ENCODE measurements at places on chromosomes 7 and 10.

GRCh38 chr7:22724861-22725260 is 2.1 kb upstream of the IL6 start:
- DNase-seq = no peak

DNA sequence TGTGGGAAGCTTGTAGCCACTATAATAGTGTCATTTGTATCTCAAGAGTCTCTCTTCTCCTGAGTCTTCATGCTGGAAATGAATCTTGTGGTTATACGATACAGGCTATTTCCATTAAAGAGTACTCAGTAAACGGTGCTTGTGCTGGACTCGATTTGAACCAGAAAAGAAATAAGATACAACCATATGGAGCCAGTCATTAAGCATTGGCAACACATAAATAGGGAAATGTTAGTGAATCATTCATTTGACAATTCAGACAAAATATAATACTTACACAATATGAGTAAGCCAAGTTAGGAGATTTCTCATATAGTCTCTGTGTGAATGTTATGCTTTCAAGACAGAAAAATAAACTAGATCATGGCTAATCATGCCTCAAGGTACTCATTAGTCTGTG is 356.8 kb downstream of the PLXDC2 start:
- DNase-seq = no peak

DNA sequence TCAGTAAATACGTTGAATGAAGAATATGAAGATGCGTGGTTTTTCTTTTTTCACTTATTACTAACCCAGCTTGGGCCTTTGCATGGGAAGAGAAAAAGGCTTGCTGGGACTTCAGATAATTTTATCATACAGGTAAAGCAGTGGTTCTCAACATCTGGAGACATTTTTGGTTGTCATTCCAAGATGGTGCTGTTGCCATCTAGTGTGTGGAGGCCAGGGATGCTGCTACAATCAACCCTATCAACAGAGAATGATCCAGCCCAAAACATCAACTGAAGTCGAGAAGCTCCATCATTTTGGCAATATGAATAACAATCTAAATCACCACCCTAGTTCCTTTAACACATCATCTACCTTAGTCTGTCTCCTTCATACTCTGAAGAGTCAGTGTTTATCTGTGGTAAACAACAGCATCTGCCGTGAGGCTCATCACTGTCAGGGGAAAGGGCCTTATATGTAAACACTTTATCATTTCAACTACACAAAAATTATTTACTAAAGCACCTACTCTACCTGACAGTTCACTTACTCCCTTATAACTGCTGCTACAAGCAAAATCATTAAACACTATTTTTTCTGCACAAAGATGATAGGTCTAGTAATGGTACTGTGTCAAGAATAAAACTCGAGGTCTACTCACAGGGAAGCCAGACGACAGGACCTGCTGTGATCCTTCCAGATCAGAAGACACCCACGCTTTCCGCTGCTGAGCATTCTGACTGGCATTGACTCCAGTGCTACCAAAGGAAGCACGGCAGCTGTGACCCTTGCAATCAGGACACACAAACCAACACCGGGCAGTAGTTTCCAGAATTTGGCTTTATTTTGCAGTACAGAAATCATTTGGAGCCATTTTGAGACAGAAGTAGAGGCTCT is 48.6 kb downstream of the GDI2 start:
- no peak for DNase-seq

GRCh38 chr10:352476-353235 is 217.4 kb downstream of the ZMYND11 start:
- DNase-seq = no peak

- DNase-seq = no peak
Observed at GRCh38 chr10:62585211-62585775, 211.1 kb downstream of the ZNF365 start.

DNA sequence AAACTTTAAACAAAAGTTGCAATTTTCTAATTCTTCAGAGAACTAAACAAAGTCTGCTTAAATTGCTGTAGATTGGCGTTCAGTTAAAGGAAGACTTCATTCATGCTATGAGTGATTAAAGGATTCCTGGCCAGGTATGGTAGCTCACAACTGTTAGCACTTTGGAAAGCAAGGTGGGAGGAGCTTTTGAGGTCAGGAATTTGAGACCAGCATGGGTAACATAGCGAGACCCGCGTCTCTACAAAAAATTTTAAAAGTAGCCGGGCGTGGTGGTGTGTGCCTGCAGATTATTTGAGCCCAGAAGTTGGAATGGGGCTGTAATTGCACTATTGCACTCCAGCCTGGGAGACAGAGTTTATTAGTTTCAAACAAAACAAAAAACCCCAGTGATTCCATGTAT is 13.5 kb upstream of the SCRN1 start:
- DNase-seq = no peak

DNA sequence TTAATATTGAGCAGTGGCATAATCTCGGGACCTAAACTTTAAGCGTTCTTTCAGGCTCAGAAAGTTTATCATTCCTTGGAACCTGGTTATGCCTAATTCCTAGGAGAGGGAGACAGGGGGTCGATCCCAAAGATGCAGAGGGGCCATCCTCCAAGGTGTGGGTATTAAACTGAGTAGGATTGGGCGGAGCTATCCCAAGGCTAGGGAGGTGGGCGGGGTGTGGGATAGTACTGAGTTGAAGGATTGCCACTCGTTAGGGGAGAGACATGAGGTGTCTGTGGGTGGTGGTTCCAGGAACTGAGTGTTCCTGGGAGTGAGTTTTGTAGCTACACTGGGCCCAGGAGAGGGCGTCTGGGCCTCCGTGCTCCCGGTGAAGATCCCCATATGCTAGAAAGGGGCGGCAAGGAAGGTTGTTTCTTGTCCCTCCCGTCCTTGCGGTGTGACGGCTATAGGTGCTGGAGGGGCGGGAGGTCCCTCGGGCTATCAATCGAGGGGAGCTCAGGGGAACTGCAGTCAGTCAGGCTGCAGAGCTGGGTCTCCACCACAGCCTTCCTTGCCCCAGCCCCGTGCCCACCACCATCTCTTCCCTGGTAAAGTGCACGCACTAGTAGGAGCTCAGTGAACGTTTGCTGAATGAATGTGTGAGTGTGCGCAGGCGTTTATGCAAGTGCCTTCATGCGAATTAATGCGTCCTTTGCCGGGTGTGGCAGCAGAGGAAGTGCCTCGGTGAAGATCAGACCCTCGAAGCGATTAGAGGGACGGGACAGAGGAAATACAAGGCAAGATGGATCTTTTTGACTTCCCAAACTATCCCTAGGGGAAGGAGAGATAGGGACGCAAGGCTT is 3.0 kb upstream of the HMX2 start:
- no peak for DNase-seq

- no peak for DNase-seq
Observed at GRCh38 chr10:102783568-102783967, 39.8 kb downstream of the WBP1L start.

DNA sequence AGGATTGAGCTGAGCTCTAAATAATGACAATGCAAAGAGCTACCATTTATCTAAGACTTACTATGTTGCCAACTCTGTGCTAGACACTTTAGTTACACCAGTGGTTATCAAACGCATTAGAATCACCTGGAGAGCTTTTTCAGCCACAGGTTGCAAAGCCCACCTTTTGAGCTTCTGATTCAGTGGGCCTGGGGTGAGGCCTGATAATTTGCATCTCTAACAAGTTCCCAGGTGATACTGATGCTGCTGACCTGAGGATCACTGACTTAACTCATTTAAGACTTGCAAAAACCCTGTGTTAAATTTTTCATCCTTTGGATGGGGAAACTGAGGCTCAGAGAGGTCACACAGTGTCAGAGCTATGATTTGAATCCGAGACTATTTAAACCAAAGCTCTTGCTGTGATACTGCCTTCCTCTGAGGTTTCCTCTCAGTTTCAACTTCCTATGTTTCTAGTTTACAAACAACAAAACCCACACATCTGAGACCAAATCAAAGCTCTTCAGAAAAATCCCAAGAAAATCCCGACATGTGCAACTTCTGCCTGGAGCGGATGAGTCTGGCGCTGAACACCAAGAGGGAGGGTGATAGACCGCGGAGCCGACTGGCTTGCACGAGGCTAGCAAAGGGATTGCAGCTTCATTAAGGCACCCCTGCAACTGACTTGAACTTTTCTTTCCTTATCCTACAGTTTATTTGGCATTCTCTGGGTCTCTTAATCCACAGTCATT is 124.9 kb downstream of the CYP26A1 start:
- DNase-seq = no peak

DNA sequence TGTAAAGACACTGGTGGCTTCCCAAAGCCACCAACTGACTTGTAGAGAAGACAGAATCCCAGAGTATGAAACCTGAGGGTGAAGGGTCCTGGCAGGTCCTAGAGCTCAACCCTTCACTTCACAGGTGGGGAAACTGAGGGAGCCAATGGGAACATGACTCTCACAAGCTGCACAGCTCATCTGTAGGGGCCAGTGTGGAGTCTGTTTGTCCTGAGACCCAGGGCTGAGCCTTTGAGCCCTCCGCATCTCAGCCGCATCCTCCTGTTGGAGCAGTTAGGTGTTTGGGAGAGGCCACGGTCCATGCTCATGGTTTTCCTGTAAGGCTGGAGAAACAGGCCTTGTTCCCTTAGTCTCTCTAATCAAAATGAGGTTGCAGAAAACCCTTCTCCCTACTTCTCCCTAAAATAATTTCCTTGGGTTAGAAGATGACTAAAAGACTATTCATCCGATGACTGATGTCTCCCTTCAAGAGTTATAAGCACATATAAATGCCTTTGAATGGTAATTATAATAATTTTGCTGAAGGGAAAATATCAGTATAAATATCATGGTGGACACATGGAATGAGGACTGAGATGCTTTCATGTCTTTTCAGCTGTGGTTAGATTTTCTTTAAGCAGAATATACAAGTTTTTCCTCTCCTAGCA is 10.3 kb downstream of the HTRA1 start:
- no peak for DNase-seq

DNA sequence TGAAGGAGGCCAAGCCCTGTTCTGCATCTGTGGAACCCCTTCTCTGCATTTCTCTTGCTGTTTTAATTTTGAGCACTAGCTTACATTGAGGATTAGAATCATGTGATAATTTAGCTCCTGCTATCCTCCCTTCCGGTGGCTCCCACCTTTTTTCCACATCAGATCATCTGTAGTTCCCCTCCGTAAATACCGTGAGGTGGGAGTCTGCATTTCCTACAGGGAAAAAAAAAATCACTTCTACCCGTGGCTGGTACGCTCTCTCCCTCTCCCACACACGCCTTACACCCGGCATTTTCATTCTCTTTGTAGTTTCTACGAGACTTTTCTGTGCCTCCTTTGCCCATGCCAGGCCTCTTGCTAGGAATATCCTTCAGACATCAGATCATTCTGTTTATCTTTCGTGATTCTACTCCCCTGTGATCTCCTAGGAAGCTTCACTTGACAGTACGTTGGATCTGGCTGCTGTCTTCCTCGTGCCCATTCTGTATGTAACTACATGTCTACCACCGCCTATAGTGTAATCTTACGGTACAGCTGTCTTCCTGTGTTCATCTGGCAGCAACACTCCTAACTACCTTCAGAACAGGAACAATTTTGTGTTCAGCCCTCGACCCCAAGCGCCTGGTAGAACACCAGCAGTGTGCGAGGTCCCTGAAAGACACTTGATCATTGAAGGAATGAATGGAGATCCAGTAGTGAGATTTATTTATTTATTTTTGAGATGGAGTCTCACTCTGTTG is 41.7 kb upstream of the OCM start:
- DNase-seq = no peak

GRCh38 chr7:105800442-105800841 is 76.0 kb downstream of the ATXN7L1 start:
- DNase-seq = no peak

- DNase-seq = no peak
Observed at GRCh38 chr10:130160775-130161174, 24.6 kb downstream of the GLRX3 start.

- no peak for DNase-seq
Observed at GRCh38 chr10:63206997-63207811, 74.1 kb downstream of the NRBF2 start.

GRCh38 chr10:69346776-69347175 is 68.5 kb downstream of the HK1 start:
- DNase-seq = no peak

DNA sequence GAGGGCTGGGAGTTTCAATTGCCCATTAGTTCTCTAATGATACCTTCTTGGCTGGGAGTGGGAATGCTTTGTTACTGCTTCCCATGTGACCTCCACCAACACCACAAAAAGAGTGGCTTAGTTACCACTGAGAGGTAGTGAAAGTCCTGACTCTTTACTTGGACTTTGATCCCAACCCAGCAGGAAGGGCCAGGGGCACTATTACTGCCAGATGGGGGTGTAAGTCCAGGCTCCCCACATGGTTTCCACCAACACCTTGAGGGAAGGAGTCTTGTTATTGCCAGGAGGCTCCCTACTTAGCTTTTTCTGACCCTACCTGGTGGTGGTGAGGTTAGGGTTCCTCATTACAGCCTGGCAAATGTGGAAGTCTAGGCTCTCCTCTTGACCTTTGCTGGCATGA is 11.4 kb downstream of the GGCT start:
- no peak for DNase-seq

- DNase-seq = no peak
Observed at GRCh38 chr10:78656417-78657162, 412.2 kb upstream of the ZMIZ1 start.

DNA sequence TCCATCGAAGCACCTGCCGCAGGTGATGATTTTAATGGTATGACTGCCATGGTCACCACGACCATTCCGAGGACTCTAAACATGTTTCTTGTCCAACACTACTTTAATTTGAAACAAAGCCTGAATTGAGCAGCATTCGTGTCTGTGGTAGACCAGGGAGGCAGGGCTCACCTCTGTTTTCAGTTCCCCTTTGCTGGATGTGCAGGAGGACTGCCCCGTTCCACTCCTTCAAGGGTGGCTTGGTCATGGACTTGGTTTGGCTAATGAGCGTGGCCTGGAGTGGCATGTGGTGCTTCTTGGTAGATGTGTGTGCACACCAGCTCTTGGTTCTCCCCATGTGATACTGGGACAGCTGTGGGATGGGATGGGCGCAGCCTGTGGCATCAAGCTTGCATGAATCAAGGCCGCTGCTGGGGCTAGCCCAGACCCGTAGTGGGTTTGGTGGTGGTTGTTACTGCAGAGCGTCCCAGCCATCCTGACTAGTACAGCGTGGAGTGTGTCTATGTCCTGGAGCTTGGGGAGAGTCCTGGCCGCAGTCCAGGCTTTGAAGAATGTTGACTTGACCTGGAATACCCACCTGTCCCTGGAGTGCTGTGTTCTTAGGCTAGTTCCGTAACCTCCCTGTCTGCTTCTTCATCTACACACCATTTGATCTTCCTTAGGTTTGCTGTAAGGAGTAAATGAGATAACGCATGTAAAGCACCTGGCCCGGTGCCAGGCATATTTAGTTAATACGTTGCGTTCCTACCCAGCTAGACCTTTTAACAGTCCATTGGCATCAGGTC is 34.8 kb downstream of the MGMT start:
- DNase-seq = no peak

DNA sequence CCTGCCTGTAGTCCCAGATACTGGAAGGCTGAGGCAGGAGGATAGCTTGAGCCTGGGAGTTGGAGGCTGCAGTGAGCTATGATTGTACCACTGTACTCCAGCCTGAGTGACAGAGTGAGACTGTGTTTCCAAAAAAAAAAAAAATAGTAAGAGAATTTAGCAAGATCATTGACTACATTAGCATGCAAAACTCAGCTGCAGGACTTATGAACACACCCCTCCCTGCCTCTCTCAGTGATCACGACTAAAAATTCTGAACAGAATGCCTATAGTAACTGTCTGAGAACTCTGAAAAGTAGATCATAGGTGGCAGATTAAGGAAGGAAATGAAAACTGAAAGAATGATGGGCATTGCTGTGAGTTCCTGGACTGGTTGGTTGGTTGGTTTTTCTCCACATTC is 50.5 kb downstream of the MYL10 start:
- no peak for DNase-seq

Data from stimulated activated CD4-positive, alpha-beta T cell treated with anti-CD3 and anti-CD28 coated beads, TNF-alpha, amount 100 ng/mL, for 24 hours (primary cell).